T-cell (primary cell): ENCODE measurements at places on chromosomes 7 and 10.

GRCh38 chr7:20312562-20312961, 18.1 kb upstream of the ITGB8 start:
- no peak for DNase-seq

GRCh38 chr7:101674439-101674838, 45.3 kb upstream of the MYL10 start:
- no peak for DNase-seq

GRCh38 chr10:62903828-62904227, 87.7 kb upstream of the EGR2 start:
- no peak for DNase-seq

DNA sequence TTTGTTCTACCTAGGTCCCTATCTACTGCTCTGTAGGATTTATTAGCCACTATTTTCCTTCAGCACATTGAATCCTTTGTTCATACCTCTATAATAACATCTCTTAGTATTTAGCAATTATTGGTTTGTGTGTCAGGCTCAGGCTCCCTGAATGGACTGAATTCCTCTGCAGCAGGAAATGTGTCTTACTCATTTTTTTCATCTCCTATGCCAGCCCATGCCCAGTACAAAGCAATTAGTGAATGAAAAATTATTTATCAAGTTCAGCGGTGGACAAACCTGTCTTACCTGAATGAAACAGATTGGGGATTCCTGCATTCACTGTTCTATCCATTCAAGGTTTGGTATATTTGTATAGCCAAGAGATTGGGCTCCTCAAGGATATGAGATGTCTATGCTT, 53.7 kb downstream of the C1GALT1 start:
- DNase-seq: no peak

DNA sequence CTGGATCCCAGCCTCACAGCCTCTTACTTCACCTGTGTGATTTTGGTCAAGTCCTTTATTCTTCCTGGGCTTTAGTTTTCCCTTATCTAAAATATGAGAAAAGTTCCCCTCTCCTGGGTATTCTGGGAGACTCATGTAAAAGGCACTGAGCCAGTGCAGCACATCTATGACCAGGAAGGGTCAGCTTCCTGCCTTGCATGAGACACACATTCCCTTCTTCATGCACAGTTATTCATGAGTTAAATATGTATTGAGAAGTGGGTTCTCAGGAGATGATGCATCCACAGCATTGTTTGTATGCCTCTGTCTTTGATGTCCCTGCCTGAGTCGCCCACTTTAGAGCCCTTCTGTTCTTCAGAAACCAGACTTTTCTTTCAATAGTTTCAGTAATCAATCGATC, 33.3 kb downstream of the EGFR start:
- no peak for DNase-seq

DNA sequence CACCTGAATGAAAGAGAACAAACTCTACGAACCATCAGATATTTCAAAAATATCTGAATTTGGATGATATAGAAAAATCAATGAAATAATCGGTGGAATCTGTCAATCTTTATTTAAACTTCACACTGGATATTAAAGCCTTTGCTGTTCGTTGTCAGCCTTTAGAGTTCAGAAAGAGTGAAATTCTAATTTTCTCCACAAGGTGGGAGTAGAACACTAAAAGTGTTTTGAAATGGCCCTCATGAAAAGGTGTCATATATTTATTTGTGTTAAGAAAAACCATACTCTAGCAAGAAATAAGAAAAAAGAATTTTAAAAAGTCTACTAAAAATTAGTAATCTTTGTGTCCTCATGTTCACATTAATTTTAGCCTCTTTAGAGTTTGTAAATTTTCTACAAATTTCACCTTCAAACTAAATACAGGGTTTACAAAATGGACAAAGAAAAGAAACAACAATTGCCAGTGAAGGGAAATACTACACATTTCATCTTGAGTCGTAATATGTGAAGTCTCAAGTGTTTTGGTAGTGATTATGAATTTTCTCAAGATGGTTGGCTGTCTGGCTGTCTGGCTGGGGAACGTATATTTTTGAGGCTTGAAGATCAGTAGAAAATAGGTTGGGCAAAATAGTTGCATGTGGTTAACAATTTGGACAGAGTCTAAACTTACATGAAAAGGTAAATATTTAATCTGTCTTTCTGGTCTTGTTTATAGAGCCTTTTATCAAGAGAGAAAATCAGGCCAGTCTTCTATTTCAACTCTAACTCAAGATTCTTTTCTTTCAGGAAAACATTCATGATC, 43.7 kb downstream of the DNAJB9 start:
- no peak for DNase-seq

DNA sequence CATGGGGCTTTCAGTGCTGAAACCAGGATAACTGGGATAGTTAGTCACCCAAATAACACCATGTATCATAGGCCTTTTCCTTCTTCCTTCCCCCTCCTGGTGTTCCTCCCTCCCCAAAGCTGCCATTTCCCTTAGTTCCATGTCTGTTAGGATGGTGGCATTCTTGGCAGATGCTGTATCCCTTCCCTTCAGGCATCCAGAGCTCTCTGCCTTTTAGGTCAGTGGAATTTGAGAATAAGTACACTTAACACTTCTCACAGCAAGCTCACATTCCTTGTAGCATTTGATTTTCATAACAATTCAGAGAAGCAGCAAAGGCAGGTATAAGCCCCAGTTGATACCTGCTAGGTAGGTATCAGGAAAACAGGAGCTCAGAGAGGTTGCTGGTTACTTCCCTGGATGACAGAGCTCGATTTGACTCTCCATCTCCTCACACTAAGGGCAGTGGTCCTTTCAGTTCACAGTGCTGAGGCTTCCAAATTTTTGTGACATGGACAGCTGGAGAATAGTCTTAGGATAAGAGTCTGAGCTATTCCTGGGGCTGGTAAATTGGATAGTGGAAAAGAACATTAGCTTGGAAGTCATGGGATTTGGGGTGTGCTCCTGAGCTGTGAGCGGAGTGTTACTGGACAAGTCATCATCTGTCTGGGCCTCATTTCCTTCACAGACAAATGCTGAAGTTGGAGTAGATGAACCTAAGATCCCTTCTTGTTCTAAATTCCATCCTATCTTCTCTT, 108.7 kb upstream of the RHOBTB1 start:
- no peak for DNase-seq

GRCh38 chr10:133327651-133328357, 8.9 kb downstream of the CALY start:
- DNase-seq: no peak

DNA sequence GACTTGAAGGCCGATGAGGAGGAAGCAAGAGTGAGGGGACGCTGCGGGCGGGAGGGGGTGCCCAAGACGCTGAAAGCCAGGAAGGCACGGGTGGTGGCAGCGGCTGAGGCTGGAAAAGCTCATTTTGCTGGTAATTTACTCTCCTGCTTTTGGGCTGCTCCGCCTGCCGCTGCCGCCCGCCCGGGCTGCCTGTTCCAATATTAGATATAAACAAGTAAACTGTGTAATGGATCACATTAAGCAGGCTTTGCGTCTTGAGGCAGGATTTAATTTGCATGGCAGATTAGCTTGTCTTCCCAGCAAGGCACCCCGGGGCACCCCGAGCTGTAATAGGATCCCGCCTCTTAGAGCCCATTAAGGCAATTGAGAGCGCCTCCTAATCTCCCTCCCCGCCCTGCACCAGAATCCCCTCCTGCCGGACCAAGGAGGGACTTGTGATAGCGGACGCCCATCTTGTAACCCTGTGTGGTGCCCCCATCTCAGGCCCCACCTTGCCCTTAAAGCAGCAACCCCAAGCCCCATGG, 46.1 kb upstream of the SLF2 start:
- DNase-seq: no peak

DNA sequence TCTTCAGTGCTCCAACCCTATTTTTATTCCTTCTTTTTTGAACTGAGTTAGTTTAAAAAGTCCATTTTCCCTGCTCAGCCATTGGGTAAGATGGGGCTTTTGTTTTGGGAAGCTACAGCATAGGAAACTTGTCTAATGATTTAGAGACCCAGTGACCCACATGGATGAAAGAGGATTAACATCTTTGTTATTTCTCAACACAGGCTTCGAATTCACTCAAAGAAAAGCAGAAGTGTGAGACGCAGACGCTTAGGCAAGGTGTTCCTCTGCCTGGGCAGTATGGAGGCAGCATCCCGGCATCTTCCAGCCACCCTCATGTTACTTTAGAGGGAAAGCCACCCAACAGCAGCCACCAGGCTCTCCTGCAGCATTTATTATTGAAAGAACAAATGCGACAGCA, 152.0 kb downstream of the HDAC9 start:
- DNase-seq: no peak

DNA sequence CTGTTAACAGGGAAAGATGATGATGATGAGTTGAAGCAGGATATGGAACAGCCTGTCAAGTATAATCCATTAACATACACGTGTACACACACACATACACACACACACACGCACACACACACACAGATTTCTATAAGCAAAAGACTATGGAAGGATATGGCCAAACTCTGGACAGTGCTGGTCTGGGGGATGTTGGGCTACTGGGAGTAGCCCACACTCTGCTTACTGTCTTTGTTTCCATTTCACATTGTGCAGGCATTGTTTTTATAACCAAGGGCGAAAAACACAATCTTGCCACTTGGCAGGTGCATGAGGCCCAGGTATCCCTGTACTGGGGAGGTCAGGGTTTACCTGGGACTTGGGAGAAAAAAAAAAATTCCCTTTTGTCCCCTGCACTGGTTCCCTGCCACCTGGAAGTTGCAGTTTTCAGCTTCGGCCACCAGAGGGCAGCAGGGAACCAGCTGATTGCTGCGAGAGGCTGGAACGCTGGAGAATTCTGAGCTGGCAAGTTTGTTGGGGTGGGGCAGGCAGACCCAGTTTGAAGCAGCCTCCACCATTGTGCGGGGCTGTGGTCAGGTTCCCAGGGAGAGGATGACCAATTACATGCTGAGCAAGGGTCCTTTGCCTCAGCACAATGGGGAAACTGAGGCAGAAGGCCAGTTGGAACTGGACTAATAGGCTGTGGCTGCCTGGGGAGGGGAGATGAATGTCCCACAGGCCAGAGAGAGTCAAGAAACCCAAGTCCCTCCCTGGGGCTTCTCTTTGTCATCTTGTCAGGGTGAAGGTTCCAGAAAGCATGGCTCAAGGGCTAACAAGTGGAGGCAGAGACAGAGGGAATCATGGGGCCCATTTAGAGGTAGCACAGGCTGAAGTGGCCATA, 27.3 kb downstream of the PPIF start:
- peak; percentile 69 for DNase-seq

- DNase-seq: no peak
Observed at GRCh38 chr10:44960482-44961229, 1.1 kb downstream of the RASSF4 start.

GRCh38 chr7:80614851-80615271, 23.6 kb upstream of the CD36 start:
- DNase-seq: no peak

GRCh38 chr7:38330861-38331621, 57.6 kb upstream of the TARP start:
- DNase-seq: peak; percentile 45

DNA sequence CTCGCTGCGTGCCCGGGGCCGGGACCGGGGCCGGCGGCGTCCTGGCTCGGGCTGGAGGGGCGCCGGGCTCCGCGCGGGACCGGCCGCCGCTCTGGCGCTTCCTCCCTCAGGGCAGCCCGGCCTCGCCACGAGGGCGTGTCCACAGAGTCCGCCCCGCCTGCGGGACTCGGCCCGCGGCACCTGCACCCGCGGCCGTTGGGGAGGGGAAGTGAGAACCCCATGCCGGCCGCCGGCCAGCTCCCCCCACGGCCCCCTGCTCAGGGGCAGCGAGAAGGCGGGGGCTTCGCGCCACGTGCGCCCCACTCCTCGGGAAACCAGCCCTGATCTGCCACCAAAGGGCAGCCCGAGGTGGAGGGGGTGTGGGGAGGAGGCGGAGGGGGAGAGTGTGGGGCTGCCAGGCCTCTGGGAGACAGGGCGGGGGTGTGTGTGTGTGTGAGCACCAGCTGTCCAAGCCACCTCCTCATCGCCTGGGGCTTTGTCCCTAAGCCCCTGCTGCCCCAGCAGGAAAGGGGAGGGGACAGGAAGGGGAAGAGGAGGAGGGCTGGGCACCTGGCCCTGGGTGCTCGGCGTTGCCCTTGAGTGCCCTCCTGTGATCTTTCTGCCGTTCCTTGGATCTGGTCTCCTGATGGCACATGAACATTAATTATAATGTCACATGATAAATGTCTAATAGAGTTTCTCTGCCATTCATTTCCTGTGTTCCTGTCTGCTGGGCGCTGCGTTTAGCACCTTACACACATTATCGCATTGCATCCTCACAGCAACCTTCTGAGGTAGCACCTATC, at the start of gene PIK3AP1:
Gene PIK3AP1 (minus strand): TSS at position 93 of the 785 bp plus-strand sequence. CDS start 120 bp downstream, outside the sequence.
- peak; percentile 13 for DNase-seq

DNA sequence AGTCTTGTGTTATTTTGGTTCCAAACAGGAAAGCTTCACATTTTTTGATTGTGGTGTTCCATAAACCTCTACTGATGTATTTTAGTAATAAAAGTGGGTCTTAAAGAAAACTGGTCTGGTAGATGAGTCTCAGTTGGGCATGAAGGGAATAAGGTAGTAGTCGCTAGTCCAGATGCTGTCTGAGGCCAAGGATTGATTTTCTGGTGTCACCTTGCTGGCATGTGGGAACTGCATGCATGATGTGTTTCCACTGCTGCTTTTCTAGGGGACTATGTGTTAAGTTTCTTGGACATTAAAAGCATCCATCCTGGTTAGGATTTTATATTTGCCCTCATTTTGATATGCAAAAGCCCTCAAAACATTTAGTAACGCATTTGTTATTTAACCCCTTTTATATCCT, 123.7 kb upstream of the GJD4 start:
- DNase-seq: no peak

DNA sequence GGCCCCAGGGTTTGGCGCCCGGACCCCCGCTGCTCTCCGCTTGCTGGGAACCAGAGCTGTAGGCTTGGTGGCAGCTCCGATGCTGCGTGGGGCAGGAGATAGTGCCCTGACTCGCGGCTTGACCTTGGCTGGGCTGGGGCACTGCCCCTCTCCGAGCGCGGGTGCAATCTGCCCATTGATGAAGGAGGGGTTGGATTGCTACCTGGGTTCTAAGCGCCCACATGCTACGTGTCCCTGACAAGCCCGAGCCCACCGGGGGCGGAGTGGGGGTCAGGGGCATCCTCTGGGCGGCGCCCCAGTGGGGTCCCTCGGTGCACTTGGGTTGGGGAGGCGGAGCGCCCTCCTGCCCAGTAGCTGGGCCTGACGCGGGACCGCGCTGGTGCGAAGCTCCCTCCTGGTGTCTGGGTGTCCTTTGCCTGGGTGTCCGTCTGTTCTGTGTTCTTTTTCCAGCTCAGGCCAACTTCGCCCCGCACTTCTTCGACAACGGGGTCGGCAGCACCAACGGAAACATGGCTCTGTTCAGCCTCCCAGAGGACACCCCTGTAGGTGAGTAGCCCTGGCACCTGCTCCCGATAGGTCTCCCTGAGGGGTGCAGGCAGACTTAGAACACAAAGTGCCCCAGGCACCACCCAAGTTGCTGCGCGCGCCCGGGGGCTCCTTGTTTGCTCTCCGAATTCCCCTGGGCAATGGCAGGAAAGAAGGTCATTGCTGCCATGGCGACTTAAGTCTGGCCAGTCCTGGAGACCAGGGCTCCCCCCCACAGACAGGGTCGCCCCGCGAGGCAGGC, 900 bp downstream of the CDHR1 start:
- no peak for DNase-seq

DNA sequence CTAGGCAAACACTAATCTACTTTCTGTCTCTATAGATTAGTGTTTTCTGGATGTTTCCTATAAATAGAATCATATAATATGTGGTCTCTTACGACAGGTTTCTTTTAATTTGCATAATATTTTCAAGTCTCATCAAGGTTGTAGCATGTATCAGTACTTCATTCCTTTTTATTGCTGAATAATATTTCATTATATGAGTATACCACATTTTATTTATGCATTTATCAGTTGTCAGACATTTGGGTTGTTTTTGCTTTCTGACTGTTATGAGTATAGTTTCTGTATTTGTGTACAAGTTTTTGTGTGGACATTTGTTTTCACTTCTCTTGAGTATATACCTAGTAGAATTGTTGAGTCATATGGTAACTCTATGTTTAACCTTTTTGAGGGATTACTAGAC, 48.2 kb downstream of the SHOC2 start:
- DNase-seq: no peak
